Hematopoietic multipotent progenitor cell treated with erythropoietin and hydrocortisone succinate and interleukin-3 and kit ligand, for 6 days (in vitro differentiated cells): ENCODE measurements at places on chromosomes 3 and 15.
A peak's percentile ranks its signal among the peaks of the same experiment; 100 is the strongest.

GRCh38 chr15:45242289-45242688, 9.7 kb upstream of the SLC28A2 start:
- DNase-seq: peak; percentile 12

- DNase-seq: peak; percentile 96
Measured at GRCh38 chr15:80072285-80072994, 13.0 kb downstream of the ZFAND6 start.

- no peak for DNase-seq
Measured at GRCh38 chr3:11917051-11917450, 70.4 kb upstream of the TAMM41 start.

GRCh38 chr3:139652561-139652960, 25.2 kb downstream of the NMNAT3 start:
- DNase-seq: no peak

- no peak for DNase-seq
Measured at GRCh38 chr15:49888734-49889133, 230.3 kb downstream of the ATP8B4 start.

GRCh38 chr3:60890226-60890625, 361.0 kb downstream of the FHIT start:
- DNase-seq: no peak

DNA sequence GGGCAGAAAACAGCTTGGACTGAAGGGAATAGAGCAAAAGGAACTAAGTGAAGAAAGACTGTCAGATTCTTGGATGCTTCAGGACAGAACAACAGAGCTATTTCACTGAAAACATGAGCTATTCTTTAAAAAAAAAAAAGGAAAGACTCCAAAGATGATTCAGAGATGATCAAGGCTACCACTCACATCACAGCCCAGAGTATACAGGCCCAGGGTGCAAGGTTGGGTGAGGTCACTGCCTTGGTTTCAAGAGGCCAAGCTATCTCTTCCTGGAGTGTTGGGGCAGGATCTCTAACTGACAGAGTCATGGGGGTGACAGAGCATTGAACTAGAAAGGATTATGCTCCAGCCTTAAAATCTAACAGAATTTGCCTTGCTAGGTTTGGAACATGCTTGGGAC, 118.1 kb downstream of the AGBL1 start:
- DNase-seq: no peak

- peak; percentile 80 for DNase-seq
Measured at GRCh38 chr3:32423956-32424557, 32.4 kb downstream of the CMTM7 start.
